Activated CD4-positive, alpha-beta memory T cell treated with anti-CD3 and anti-CD28 coated beads for 36 hours (primary cell): ENCODE measurements at places on chromosomes 3 and 15. TPM values are rescaled to one million over a fixed set of nuclear protein-coding genes. Genes with fewer than 3 reads are reported as not detected.

The SPATA12 gene
- not detected for total RNA-seq

The SLC12A1 gene
- total RNA-seq, result not detected

DNA sequence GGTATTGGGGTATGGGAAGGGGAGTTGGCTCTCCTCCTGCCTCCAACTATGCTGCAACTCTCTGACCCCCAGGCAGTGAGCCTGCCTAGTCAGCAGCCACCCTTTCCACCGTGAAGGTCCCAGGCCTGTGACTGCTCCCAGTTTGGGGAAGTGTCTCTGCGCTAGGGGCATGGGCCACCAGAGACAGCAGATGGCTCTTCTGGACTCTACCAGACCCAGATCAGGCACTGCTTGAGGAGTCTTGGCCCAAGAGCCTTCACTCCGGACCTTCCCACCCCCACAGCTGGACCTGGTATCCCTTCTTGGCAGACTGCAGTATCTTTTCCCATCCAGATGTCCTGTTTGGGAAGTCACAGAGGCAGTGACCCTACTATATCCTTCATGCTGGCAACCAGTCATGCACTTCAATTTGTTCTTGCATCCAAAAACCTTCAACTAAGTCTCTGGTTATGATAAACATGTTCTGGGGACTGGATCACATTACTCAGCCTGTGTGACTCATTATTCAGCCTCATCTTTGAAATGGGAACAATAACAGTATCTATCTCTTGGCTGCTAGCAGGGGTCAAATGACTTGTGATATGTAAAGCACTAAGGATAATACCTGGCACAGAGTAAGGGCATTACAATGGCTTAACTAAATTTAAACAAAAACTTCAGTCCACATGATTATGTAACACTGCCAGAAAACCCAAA lies 62.7 kb downstream of the POMGNT2 start:
- no peak overlapping the region for H3K4me3 ChIP-seq
- no peak for DNase-seq
- peaks cover 12% of the 10 kb centered on the region for H3K36me3 ChIP-seq

DNA sequence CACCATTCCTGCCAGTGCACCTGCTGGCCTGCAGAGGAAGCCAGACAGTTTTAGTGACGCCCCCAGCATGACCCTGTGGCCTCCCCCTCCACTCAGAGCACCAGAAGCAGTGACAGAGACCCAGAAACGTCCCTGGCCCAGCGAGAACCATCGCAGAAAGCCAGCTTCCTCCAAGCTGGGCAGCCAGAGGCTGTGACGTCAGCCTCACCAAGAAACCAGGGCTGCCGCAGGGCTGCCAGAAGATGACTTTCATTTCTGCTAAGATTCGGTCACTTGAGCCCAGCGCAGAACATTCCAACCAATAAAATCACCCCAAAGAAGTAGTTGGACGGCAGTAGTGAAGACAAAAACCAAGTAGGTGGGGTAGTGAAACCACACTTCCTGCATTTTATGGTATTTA lies 29.6 kb upstream of the RPL32 start:
- DNase-seq, result peak; percentile 32
- H3K4me1 ChIP-seq, result peaks cover 13% of the 10 kb centered on the region
- H3K4me3 ChIP-seq, result no peak overlapping the region
- no peak overlapping the region for H3K27ac ChIP-seq
- H3K27me3 ChIP-seq, result peaks cover 23% of the 10 kb centered on the region
- H3K36me3 ChIP-seq, result no peaks in the 10 kb centered on the region

GRCh38 chr3:107430996-107431245 lies 53.7 kb downstream of the CCDC54 start:
- H3K4me1 ChIP-seq, result peaks cover 12% of the 10 kb centered on the region
- peak overlapping the region; percentile 16 for H3K27ac ChIP-seq
- H3K27me3 ChIP-seq, result peaks cover 5% of the 10 kb centered on the region

The ZNF660 gene
- 0.10 TPM for total RNA-seq

- no peak for DNase-seq
- H3K4me1 ChIP-seq, result no peaks in the 10 kb centered on the region
- H3K27me3 ChIP-seq, result no peaks in the 10 kb centered on the region
- H3K27ac ChIP-seq, result no peak overlapping the region
Observed at GRCh38 chr3:189720736-189721417, 89.7 kb downstream of the TP63 start.

DNA sequence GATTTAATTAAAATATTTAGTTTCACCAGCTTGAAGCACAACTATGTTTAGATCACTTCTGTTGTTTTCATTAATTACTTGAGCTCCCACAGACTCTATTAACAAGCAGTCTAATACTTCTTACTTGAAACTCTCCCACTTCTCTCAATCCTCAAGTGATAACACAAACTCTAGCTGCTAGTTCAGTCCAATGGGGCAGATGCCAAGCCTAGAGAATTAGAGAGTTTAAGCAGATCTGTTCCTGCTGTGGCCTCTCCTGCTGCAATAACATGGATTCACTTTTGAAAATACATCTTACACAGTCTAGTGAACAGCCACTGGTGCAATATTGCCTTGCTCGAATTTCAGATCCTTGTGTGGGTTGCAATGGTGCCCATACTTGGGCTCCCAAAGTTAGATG lies 566.4 kb upstream of the SGO1 start:
- no peak overlapping the region for H3K27ac ChIP-seq
- no peaks in the 10 kb centered on the region for H3K4me1 ChIP-seq
- H3K4me3 ChIP-seq, result no peak overlapping the region
- no peaks in the 10 kb centered on the region for H3K27me3 ChIP-seq

The CHRNA5 gene
- total RNA-seq, result 4.5 TPM

The CD86 gene
- total RNA-seq, result 1.7 TPM

The C3orf85 gene
- not detected for total RNA-seq
